ENCODE measurements at places on chromosomes 6 and 20.

DNA sequence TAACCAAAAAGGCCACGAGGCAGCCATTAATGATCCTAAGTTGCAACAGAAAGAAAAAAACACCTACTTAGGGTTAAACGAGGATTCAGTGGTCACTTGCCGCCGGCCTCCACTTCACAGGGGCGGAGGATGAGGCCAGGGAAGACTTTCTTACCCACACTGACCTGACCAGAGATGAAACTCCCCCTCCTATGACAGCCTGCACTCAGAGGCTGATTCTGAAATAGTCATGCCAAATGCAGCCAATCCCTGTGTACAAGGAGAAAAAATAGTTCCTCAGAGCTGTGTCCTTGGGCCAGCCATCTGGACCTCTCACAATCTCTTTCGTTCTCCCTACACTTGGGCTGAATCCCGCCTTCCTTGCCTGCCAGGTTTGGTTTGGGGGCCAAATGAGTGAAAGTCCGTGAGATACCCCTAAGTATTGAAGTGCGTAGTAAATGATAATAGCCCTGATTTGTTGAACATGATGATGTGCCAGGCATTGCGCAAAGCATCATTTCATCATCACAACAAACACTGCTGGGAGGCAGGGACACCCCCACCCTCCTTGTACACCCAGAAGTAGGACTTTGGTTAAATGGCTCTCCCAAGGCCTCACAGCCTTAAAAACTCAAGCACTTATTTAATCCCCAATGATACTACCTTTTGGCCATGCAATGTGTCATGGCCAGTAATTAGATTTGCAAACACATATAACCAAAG is 3.2 kb upstream of the IRF4 start:
- DNase-seq: no peak
- H3K4me1 ChIP-seq: peaks cover 5% of the 10 kb centered on the region
- H3K36me3 ChIP-seq: no peaks in the 10 kb centered on the region
- no peak overlapping the region for H3K4me3 ChIP-seq

- no peak overlapping the region for H3K4me3 ChIP-seq
- no peaks in the 10 kb centered on the region for H3K36me3 ChIP-seq
- DNase-seq: no peak
- no peaks in the 10 kb centered on the region for H3K27me3 ChIP-seq
Measured at GRCh38 chr20:3031524-3032147, 11.8 kb upstream of the GNRH2 start.

GRCh38 chr6:140011537-140011936 is 637.1 kb upstream of the CITED2 start:
- no peak overlapping the region for H3K27ac ChIP-seq
- H3K27me3 ChIP-seq: no peaks in the 10 kb centered on the region
- DNase-seq: no peak
- H3K4me3 ChIP-seq: no peak overlapping the region
- no peaks in the 10 kb centered on the region for H3K4me1 ChIP-seq

DNA sequence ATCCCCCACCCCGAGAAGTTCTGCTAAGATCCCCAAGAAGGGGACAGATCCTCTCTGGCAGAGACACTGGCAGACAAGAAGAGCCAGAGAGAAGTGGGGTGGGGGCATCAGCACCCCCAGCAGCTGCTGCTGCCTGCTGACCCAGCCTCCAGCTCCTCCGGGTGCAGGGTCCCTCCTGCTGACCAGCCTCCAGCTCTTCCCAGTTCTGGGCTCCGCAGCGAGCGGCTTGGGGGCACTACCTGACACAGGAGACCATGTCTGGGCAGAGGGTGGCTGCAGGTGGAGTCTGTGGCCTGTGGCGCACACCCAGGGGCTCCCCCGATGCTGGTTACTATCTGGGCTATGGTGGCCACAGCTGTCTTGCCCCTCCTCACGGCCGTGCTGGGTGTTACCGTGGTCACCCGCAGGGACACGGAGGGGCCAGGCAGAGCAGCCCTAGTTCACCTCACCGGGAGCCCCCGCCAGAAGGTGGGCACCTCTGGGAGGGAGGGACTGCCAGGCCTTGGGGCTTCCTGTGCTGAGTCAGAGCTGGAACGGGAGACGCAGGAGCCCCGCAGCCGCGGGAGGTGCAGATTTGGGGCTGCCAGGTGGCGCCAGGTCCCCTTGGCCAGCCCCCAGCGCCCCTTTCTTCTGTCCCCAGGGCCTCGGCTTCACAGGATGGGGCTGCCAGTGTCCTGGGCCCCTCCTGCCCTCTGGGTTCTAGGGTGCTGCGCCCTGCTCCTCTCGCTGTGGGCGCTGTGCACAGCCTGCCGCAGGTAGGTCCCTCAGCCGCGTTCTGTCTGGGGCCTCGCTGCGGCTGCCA is 630 bp downstream of the LIME1 start:
- no peak overlapping the region for H3K27ac ChIP-seq
- peaks cover 23% of the 10 kb centered on the region for H3K4me1 ChIP-seq
- H3K36me3 ChIP-seq: peaks cover 4% of the 10 kb centered on the region
- peak overlapping the region; percentile 13 for H3K4me3 ChIP-seq

DNA sequence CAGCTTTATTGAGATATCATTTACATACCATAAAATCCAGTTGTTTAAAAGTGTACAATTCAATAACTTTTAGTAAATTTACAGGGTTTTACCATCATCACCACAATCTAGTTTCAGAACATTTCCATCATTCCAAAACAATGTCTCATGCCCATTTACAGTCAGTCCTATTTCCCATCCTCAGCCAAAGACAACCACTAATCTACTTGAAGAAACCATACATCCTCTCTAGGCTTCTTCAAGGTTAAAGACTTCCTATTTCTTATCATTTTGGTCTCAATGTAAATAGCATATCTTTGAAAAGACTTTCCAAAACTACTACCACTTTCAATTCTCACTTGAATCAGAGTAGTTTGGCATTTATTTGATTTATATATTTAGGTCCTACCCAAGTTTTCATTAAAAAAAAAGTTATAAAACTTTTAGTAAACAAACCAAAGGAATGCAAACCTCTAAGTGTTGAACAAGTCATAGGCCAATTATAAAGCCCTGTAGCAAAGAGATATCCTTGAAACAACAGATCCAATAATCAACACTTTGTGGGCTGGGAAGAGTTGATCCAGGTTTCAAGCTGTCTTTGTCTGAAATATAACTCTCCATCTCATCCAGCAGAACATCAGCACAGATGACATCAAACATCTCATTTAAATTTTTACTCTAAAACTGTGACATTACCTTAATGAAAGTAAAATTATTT is 211.3 kb upstream of the RUNX2 start:
- no peak overlapping the region for H3K27ac ChIP-seq
- no peaks in the 10 kb centered on the region for H3K4me1 ChIP-seq
- DNase-seq: no peak
- H3K4me3 ChIP-seq: no peak overlapping the region
- H3K36me3 ChIP-seq: no peaks in the 10 kb centered on the region

GRCh38 chr20:10666221-10667076 is 7.3 kb downstream of the JAG1 start:
- no peaks in the 10 kb centered on the region for H3K27me3 ChIP-seq
- H3K4me3 ChIP-seq: no peak overlapping the region
- no peak for DNase-seq
- no peaks in the 10 kb centered on the region for H3K36me3 ChIP-seq
- H3K27ac ChIP-seq: peak overlapping the region; percentile 68
- peaks cover 33% of the 10 kb centered on the region for H3K4me1 ChIP-seq

DNA sequence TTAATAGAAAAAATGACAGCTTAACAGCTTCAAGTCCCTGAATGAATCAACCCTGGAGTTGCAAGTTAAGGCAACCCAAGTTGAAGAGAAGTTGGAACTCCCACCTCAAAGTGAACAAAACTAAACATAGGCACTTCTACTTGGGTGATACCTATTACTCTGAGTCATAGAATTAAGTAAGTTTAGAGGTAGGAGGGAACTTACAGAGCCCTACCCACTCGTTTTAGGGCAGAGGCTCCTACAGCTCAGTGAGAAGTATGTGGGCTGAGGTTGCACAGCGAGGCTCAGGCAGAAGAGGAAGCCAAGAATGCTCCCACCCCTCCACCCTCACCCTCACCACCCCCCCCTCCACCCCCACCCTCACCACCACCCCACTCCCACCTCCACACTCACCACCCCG is 42.2 kb downstream of the NFATC2 start:
- DNase-seq: no peak
- H3K27me3 ChIP-seq: no peaks in the 10 kb centered on the region
- no peaks in the 10 kb centered on the region for H3K4me1 ChIP-seq
- H3K36me3 ChIP-seq: no peaks in the 10 kb centered on the region
- H3K4me3 ChIP-seq: no peak overlapping the region

- no peak for DNase-seq
- no peak overlapping the region for H3K27ac ChIP-seq
- H3K27me3 ChIP-seq: no peaks in the 10 kb centered on the region
Measured at GRCh38 chr6:118645395-118645794, 6.0 kb downstream of the CEP85L start.

- H3K27ac ChIP-seq: no peak overlapping the region
- DNase-seq: no peak
- H3K36me3 ChIP-seq: no peaks in the 10 kb centered on the region
- peaks cover 6% of the 10 kb centered on the region for H3K4me1 ChIP-seq
Measured at GRCh38 chr6:30767158-30767943, 23.0 kb upstream of the IER3 start.

- no peak for DNase-seq
- H3K36me3 ChIP-seq: no peaks in the 10 kb centered on the region
- no peaks in the 10 kb centered on the region for H3K4me1 ChIP-seq
- no peak overlapping the region for H3K27ac ChIP-seq
Measured at GRCh38 chr20:4300921-4301320, 285.6 kb upstream of the RNF24 start.

DNA sequence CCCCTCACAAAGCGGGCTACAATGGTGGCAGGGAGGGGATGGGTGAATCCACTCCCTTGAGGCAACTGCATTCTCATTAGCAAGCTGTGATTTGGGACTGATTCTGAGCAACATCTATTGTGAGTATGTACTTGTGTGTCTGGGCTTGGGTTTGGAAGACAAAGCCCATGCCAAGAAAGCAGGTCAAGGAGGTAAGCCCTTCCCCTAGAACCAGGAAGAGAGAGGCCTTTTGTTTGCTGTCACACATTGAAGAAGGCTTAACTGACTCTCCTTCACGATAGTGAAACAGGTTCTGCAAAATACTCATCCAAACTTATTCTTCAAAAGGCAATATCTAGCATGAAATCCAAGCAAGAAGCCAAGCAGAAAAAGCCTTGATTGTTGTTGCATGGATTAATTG is 403.1 kb upstream of the ID4 start:
- no peak for DNase-seq
- H3K27me3 ChIP-seq: no peaks in the 10 kb centered on the region
- no peak overlapping the region for H3K4me3 ChIP-seq
- no peaks in the 10 kb centered on the region for H3K4me1 ChIP-seq

DNA sequence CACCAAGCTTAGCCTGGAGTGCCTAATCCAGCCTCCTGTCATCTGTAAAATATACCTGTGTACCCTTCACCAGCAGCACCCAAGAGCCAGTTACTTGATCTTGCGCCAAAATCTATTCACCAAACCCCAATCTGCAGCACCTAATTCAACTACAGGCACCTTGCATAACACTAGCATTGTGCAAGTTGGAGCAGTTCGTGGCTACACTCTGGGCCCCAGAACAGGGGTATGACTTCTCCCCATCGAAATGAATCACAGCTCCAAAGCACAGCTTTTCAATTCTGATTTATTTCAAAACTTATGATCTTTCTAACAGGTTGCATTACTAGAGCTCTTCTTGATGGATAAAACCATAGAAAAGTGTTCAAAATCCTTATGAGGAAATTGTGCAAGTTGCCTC is 100.4 kb upstream of the TCF21 start:
- H3K36me3 ChIP-seq: no peaks in the 10 kb centered on the region
- H3K27ac ChIP-seq: no peak overlapping the region
- H3K4me1 ChIP-seq: no peaks in the 10 kb centered on the region
- no peak overlapping the region for H3K4me3 ChIP-seq
- H3K27me3 ChIP-seq: no peaks in the 10 kb centered on the region

GRCh38 chr6:105803442-105803841 is 282.7 kb upstream of the PRDM1 start:
- no peaks in the 10 kb centered on the region for H3K36me3 ChIP-seq
- no peaks in the 10 kb centered on the region for H3K4me1 ChIP-seq
- no peak overlapping the region for H3K27ac ChIP-seq
- no peak for DNase-seq
- H3K4me3 ChIP-seq: no peak overlapping the region
- H3K27me3 ChIP-seq: no peaks in the 10 kb centered on the region

DNA sequence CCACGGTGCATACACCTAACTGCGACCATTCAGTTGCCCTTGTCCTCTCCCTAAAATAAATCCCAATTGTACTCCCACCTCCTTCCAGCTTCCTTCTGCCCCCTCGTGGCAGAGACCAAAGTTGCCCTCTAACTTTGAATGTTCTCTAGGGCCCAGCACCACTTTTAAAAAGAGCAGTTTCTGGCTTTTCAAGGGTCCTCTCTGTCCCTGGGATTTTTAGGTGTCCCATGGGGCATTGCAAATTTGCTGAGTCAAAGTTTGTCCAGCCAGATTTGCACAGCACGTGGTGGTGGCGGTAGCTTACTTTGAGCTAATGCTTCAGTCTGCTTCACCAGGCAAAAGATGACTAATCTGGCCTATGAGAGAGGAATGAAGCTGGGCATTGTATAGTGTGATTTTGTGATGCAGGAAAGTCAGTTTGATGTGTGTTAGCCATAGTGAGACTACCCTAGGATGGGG is 100.2 kb downstream of the PERP start:
- no peak for DNase-seq
- H3K4me1 ChIP-seq: no peaks in the 10 kb centered on the region

GRCh38 chr6:43746613-43747102 is 23.4 kb upstream of the VEGFA start:
- no peak for DNase-seq
- H3K4me3 ChIP-seq: no peak overlapping the region
- H3K36me3 ChIP-seq: no peaks in the 10 kb centered on the region
- H3K27me3 ChIP-seq: no peaks in the 10 kb centered on the region
- H3K4me1 ChIP-seq: peaks cover 7% of the 10 kb centered on the region

DNA sequence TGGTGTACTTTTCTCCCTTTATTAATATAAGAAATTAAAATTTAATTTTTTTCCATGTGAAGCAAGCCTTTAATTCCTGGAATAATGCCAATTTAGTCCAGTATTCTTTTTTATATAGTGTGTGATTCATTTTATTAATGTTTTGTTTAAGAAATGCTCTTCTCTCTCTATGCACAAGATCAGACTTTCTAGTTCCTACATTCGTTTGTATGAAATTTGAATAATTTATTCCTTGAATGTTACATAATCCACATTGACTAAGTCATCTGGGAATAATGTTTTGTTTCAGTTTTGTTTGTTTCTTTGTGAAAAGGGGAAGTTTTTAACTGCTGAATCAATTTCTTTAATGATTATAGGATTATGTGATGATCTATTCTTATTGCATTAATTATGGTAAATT is 181.4 kb upstream of the ID4 start:
- no peak overlapping the region for H3K4me3 ChIP-seq
- no peaks in the 10 kb centered on the region for H3K4me1 ChIP-seq
- H3K27me3 ChIP-seq: no peaks in the 10 kb centered on the region
- no peak overlapping the region for H3K27ac ChIP-seq
